Daoy (cell line): ENCODE measurements at places on chromosomes 6 and 20. TPM values are rescaled to one million over a fixed set of nuclear protein-coding genes. Genes with fewer than 3 reads are reported as not detected.

DNA sequence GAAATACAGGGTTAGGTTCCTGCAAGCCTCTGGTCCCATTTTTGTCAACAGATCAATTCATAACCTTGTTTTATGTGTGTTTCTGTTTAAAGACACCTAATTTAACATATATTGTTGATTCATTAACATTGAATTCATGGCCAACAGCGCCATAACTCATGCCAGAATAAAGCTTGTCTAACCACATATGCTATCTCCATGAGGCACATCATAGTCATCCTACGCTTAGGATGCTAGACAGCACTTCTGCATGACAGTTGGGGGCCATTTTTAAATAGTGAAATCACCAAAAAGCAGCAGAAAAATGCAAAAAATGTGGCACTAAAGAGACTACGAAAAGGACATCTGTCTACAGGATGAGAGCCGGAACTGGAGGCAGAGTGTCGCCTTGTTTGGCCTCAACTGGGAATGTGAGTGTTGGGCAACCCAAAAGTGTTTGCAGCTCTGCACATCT is 37.9 kb downstream of the TRAM2 start:
- DNase-seq = peak; percentile 38

DNA sequence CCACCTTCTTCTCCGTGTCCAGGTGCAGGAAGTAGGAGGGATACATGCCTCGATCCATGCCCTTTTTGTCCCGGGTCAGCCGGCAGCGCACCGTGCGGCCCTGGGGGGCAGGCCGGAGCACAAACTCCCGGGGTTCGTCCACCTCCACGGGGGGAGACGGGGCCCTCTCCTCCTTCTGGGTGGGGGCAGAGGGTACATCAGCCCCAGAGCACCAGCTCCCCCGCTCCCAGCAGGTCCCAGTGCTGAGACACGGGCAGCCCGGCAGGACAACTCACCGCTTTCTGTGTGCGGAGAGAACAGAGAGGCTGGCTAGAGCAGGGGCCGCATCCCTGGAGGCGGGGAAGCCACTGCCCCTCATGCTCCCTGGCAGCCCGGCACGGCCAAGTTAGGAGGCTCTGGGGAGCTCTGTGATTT is 6.7 kb downstream of the TULP1 start:
- DNase-seq = no peak

DNA sequence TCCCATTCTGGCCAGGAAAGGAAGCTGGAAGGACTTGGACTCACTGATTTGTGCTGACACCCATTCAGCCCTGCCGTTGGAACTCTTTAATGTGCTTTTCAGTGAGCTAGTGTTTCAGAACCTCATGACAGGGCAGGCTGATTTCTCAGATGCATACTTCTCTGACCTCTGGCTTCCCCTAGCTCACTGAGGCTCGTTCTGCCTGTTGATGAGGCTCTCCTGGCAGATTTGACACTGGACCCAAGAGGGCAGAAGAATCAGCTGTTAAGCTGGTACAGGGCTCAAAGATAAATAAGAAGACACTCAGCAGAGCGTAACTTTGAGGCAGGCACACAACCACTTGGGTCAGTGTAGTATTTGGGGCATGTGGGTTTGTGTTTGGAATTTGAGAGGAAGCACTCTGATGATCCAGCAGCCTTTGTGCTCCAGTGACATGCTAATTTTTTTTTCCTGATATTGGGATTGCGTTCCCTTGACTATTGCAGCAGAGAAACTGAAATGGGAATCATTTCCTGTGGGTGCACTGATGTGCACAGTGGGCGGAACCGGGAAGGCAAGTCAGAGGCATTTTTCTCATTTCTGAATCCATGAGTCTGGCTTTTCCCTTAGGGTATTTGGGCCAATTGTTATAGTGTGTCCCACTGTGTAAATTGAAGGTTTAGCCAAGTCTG is 80.2 kb downstream of the CARMIL1 start:
- DNase-seq = peak; percentile 66

- DNase-seq = peak; percentile 65
These were observed 193.8 kb upstream of the SNX9 start for GRCh38 chr6:157629220-157629619.

- peak; percentile 32 for DNase-seq
These were observed 31.9 kb upstream of the TXLNB start for GRCh38 chr6:139323511-139324300.

DNA sequence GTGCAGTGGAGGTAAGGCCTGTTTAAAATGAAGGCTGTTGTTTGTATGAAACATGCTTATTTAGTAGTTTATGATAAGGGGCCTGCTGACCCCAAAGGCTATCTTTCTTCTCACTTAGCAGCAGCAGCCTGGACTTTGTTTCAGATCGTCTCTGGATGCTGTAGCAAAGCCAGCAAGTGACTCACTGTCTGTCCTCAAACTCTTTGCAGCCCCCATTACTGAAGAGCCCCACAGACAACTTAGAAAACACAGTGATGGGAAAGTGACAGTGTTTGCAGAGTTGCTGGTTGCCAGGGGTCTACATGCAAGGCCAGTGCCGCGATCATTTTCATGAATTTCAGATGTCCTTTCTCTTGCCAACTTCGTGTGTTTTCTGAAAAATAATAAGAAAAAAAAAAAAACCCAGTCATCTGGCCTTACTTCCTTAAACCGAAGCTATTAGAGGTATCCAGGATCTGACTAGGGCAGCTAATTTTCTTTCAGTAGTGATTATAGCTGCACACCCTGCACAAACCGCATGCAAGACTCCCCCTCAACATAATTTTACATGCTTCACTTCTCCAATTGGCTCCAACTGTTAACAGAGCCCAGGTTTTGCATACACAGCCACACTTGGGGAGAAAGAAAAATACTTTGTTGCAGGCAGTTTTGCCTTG is 11.6 kb upstream of the F13A1 start:
- DNase-seq = peak; percentile 42

- DNase-seq = no peak
These were observed 9.9 kb downstream of the SERAC1 start for GRCh38 chr6:158158123-158158522.

GRCh38 chr6:56361812-56362211 is 114.4 kb upstream of the COL21A1 start:
- DNase-seq = no peak

GRCh38 chr6:108074359-108075144 is at the start of gene OSTM1:
TSS of gene OSTM1 (minus strand) at chr6:108074741. CDS start at chr6:108074651, 90 bp downstream.
- peak; percentile 95 for DNase-seq

DNA sequence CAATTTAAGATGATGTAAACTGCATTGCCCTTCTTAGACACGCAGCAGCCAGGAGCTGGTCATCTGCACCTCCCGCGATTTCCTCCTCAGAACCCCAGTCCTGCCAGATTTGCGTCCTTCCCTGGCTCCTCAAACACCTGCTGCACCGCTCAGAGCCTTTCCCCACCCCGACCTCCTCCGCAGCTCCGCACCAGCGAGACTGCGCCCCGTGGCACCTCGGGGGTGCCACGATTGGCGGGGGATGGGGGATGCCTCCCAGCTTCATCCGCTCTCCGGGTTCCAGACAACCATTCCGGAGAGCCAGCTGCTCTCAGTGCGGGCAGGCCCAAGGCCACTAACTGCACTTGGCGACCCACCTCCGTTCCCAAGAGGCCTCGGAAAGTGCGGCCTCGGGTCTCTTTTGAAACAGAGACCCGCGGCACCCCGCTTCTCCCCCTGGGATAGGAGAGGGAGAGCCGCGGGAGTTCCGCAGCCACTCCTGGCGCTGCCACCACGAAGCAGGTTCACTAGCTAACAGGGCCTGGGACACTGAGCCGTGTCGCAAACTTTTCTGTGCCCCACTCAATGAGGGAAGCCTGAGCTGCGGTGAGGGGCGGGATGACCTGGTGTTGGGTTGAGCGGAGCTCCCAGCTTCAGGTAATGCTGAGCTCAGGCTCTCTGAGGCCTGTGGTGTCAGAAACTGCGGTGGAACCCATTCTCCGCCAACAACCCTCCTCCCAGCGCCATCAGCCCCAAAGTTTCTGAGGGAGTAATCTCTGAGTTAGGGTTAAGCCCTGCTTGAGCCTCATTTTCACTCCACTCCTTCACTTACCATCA is 7.3 kb upstream of the TFAP2A start:
- no peak for DNase-seq

- DNase-seq = peak; percentile 32
These were observed 34.9 kb downstream of the C20orf203 start for GRCh38 chr20:32638848-32639247.

DNA sequence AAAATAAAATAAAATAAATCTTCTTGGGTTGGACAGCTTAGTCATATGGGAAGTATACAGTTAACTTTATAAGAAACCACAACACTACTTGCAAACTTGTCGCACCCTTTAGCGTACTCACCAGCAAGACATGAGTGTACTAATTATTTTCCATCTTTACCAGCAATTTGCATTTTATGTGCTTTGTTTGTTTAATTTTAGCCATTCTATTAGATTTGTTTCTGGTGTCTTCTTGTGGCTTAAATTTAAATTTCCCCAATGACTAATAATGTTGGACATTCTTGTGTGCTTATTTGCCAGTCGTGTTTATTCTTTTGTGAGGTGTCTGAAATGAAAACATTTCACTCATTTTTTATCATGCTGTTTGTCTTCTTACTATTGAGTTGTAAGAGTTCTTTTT is 1172.2 kb upstream of the CITED2 start:
- DNase-seq = no peak

DNA sequence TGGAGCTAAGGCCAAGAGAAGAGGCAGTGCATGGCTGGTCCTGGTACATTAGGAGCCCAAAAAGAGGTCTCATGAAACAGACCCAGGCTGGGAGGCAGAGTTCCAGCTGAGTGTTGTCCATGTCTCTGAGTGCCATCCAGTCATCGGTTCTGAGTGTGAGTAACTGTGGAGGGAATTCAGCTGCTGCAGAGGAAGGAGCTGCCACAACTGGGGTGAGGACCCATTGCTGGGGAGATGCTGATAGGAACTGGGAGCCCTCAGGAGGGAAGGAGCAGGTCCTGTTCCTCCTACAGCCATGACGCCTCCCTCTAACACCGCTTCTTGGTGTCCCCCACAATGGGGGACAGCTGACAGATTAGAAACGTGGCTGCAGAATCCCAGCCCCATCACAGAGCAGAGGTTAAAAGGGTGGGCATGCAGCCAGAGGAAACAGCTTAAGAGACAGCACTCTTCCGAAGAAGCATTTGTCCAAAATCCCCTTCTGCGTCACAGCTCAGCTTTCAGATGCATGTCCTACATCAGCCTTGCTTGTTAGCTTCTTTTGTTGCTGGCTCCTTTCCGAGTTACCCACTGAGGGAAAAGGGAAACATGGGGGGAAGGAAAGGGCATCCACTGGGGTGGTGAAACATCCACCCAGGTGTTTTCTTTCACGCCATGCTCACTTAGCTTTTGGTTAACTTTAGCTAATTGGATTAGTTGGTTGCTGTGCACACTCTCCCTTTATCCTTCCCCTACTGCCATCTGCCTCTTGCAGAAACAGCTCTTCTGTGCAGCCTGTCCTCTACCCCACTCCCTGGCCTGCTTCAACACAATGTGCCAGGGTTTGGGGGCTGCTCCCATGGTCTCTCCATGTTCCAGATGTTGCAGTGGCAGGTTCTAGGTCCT is 239.2 kb downstream of the SYNDIG1 start:
- no peak for DNase-seq

Gene TFAP2C
- total RNA-seq = 4.5 and 7.7 TPM in 2 replicates

Gene PHACTR2
- total RNA-seq = 14.6 and 30.3 TPM in 2 replicates

Gene MRPL14
- 143 and 149 TPM in 2 replicates for total RNA-seq

GRCh38 chr6:30263734-30264133 is 50.5 kb upstream of the TRIM26 start:
- peak; percentile 90 for DNase-seq

Gene RSPO3
- not detected in 2 replicates for total RNA-seq

DNA sequence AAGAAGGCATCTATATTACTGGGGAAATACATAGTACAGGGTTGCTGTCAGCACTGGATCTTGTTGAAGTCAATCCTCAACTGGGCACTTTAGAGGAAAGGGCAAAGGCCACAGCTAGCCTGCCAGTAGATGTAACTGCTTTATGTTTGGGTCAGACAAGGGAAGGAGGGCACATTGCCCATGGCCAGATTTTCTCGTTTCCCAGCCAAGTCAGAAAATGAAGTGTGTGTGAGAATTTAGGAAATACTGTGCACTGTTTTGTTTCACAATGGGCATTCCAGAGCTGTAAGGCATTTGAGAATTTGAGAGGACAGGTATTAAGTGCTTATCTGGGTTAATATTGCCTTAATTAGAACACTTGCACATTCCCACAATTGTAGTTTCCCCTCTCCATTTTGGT is 183.9 kb upstream of the MCHR2 start:
- DNase-seq = no peak

GRCh38 chr20:53903652-53903987 is 166.8 kb downstream of the BCAS1 start:
- DNase-seq = no peak

DNA sequence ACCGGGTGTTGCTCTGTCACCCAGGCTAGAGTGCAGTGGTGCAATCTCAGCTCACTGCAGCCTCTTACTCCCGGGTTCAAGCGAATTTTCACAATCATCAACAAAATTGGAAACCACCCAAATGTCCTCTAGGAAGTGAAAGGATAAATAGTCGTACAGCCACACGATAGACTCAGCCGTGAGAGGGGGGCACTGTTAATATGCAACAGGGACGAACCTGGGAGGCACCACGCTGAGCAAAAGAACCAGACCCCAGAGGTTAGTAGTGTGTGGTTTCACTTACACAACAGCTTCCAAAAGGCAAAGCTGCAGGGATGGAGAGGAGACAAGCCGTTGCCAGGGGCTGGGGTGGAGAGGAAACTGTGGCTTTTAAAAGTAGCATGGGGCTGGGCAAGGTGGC is 30.1 kb upstream of the NTSR1 start:
- no peak for DNase-seq

DNA sequence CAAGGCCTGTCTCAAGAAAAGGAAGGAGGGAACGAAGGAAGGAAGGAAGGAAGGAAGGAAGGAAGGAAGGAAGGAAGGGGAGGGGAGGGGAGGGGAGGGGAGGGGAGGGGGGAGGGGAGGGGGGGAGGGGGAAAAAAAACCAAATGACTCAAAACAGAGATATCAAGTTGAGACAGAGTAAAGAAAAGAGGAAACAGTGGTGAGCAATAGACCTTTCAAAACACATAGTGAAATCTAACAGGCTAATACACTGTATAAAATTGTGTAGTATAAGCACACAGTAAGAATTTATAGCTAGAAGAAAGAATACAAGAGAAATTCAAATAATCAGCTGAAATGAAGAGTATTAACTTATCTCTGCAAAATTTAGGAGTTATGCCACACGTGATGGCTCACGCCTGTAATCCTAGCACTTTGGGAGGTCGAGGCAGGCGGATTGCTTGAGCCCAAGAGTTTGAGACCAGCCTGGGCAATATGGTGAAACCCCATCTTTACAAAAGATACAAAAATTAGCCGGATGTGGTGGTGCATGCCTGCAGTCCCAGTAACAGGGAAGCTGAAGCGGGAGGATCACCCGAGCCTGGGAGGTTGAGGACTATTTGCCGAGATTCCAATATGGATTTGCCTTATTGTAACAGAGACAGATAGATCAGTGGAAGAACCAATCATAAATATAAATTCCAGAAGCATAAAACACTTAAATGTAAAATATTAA is 123.2 kb downstream of the PRND start:
- no peak for DNase-seq

- DNase-seq = peak; percentile 66
These were observed 21.1 kb downstream of the RTN4IP1 start for GRCh38 chr6:106608080-106608668.
